Activated CD4-positive, alpha-beta T cell treated with anti-CD3 and anti-CD28 coated beads for 4 hours (primary cell): ENCODE measurements at places on chromosomes 2 and 18.
A peak's percentile ranks its signal among the peaks of the same experiment; 100 is the strongest.

- no peak for DNase-seq
Measured at GRCh38 chr18:46335534-46336101, 231.4 kb downstream of the HAUS1 start.

DNA sequence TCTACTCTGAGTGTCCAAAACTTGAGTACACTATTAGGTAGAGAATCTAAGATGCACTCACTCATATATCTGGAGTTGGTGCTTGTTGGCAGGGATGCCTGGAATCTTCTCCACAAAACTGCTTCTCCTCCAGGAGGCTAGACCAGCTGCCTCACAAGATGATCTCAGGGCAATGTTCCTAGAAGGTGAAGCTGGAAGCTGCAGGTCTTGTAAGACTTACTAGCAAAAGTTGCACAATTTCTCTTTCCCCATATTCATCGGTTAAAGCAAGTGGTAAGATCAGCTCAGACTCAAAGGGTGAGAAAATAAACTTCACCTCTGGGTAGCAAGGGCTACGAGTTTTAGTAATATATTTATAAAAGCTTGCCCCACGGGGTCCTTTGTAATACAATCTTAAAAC lies 454.4 kb upstream of the ACVR2A start:
- no peak for DNase-seq

GRCh38 chr2:11093467-11093866 lies 61.8 kb upstream of the SLC66A3 start:
- DNase-seq, result no peak

GRCh38 chr2:167487728-167488127 lies 599.4 kb downstream of the XIRP2 start:
- no peak for DNase-seq

DNA sequence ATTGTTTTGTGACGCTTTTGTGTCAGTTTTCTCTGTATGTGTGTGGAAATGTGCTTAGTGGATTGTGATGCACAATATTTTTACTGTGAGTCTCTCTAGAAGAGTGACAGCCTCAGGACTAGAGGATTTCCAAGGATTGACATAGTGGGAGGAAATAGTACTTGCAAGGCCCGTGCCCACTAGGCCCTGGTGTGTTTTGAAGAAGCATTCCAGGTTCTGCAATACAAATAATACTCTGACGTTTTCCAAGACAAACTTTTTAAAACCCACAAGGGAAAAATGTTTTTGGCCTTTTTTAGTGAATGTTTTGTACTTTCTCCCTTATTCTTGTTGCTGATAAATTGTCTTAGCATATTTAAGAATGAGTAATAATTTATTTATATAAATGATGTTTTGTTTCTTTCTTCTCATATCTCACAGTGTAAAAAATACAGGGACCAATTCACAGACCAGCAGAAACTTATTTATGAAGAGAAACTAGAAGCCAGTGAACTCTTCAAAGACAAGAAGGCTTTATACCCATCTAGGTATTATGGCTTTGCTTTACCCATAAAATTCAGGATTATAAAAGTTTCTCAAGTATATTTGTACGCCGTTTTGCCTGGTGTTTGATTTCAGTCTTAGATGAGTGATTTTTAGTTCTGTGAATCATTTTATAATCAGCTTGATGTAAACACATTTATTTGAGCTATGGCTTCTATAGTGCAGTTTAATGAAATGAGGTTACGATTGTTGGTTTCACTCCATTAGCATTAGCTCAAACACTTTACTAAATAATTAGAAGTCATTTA lies 165.6 kb downstream of the MYO1B start:
- DNase-seq, result no peak

GRCh38 chr2:24304631-24305030 lies 55.7 kb downstream of the ITSN2 start:
- no peak for DNase-seq

- no peak for DNase-seq
Measured at GRCh38 chr2:54663424-54664030, 59.9 kb upstream of the EML6 start.

DNA sequence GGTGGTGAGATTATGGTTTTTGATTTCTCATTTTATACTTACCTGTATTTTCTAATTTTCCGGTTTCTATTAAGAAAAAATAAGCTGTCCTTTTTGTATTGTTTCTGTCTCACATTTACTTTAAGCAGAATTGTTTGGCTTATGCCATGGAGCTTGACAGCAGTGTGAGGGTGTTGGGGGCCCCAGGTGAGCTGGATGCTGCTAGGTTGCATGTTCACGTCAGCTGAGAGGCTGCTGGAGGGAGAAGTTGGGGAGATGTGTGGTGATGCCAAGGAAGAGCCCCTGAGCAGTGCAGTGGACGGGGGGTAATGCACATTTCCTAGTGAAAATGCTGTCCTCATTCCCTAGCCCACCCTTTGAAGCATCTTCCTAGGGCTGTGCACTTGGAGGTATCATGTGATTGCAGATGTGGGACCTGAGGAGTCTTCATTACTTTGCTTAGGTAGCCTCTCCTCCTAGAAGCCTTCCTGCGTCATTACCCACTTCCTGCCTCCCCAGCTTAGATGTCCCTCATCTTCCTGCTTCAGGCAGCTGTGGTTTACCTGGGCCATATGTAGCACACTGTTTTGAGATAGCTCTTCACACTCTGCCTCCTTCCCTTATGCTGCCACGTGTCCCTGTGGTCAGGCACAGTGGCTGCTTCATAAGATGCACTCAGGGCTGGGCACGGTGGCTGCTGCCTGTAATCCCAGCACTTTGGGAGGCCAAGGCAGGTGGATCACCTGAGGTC lies 16.2 kb downstream of the ATG16L1 start:
- DNase-seq, result peak; percentile 68

DNA sequence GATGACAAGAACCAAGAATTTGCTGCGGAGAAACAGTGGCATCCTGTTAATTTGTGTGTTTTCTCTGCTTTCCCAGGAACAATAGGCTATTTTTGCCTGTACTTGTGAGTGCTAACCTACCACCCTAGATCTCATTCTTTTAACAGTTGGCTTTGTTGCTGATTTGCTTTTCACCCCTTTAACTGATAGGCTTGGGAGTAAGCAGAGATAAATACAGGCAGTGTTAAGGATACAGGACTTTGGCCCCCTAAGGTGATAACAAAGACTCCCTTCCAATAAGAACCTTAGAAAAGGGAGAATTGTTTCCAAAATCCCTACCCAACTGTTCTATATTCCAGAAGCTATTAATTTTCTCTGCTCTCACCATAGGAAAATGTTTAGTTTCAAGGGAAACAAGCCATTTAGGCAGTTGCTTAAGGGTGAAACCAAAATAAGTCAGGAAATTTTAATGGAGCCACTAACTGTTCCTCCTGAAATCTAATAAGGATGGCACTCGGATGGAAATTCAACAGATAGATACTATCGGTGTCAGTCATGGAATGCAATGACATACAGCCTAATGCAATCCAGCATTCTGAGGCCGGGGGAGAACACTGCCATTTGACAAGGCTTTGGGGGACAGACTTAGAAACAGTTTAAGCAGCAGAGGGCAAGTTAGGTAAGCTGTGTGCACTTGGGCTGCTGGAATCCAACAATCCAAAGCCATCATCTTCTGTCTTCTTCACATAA lies 238.8 kb downstream of the RNF152 start:
- no peak for DNase-seq

DNA sequence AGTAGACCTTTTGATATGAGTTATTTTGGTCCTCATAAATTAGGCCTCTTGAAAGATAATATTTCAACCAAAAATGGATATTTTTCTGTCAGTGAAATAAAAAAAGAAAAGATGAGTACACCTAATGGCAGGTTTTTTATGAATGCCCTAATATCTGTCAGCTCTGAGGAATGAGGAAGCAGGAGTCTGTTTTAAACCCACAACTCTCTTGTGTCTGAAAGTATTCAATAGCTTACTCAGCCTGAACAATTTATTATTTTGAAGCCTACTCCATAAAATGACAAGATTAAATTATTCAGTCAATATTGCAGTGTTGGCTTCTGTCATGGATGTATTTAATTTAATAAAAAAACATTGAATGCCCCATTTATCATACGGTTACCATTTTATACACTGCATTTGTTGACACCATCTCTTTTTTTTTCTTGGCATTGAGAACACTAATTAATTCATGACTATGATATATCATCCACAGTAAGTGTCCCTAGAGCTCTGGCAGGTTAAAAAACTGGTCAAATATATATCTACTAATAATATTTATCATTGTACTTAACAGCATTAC lies 548.2 kb downstream of the CBLN2 start:
- DNase-seq, result no peak

DNA sequence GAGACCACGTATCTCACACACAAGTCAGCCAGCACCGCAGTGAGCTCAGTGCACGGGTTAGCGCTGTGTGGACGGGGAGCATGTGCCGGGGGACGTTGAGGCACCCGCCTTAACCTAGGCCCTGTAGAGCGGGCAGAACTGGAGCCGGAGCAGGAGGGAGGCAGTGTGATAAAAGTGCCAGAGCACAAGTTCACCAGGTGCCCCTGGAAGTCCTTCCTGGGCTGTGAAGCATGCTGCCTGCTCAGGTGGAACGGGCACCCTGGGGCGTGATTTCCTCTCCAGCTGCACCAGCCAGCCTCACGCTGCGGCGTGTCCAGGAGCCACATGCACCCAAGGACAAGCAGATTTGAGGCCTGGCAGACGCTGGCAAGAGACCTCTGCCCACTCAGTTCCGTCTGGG lies 50.3 kb downstream of the ITGB1BP1 start:
- DNase-seq, result no peak

DNA sequence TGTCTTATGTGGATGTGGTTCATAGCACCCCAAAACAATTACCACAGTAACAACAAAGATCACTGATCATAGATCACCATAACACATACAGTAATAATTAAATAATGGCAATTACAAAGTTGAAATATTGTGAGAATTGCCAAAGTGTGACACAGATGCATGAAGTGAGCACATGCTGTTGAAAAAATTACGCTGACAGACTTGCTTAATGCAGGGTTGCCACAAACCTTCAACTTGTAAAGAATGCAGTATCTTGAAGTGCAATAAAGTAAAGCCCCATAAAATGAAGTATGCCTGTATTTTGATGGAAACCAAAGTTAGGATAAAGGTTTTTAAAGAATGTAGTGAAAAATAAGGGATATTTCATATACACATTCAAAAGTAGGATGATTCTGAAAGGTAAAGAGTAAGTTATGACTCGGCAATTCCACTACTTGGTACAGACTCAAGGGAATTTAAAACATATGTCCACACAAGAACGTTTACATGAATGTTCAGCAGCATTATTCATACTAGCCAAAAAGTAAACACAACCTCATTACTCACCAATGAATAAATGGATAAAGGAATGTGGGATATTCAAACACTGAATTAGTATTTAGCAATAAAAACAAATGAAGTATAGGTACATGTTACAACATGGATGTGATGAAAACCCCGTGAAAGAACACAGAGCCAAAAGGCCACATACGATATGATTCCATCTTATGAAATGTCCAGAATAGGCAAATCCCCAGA lies 61.6 kb downstream of the SCN9A start:
- no peak for DNase-seq
